RPMI7951 (cell line): ENCODE measurements at places on chromosomes 1 and 21. TPM values are rescaled to one million over a fixed set of nuclear protein-coding genes. Genes with fewer than 3 reads are reported as not detected.

The KCNA3 gene
- under 0.01 and 0.10 TPM in 2 replicates for total RNA-seq

The MNDA gene
- not detected in 2 replicates for total RNA-seq

The A3GALT2 gene
- not detected in 2 replicates for total RNA-seq

The GJA4 gene
- total RNA-seq, result not detected in 2 replicates

The RBM11 gene
- total RNA-seq, result not detected in 2 replicates

The KIF14 gene
- 25.4 and 28.0 TPM in 2 replicates for total RNA-seq

The NUCKS1 gene
- 154 and 176 TPM in 2 replicates for total RNA-seq

The AJAP1 gene
- total RNA-seq, result 2.2 TPM in 2 replicates

The CYYR1 gene
- not detected in 2 replicates for total RNA-seq

The CCDC28B gene
- 29.1 and 37.4 TPM in 2 replicates for total RNA-seq

The SMG5 gene
- 48.4 and 54.3 TPM in 2 replicates for total RNA-seq

The SPRR2E gene
- not detected in 2 replicates for total RNA-seq

DNA sequence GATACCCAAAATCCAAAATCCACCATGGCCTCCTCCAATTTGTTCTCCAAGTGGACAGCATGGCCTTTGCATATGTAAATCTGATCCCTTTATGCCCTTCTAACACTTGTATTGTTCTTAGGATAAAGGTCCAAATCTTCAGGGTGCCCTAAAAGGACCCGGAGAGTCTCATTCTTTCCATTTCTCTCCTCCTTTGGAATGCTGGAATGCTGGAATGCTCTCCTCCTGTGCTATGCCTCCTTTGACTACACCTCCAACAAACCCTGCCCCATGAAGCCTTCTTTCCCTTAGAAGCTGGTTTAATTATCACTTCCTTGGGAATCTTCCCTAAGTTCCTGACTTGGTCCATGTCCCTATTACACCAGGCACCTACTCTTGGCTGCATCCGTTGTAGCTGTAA is 484.8 kb upstream of the RUNX1 start:
- no peak for DNase-seq

GRCh38 chr1:35660581-35661473 is 19.5 kb upstream of the PSMB2 start:
- DNase-seq, result peak; percentile 63

DNA sequence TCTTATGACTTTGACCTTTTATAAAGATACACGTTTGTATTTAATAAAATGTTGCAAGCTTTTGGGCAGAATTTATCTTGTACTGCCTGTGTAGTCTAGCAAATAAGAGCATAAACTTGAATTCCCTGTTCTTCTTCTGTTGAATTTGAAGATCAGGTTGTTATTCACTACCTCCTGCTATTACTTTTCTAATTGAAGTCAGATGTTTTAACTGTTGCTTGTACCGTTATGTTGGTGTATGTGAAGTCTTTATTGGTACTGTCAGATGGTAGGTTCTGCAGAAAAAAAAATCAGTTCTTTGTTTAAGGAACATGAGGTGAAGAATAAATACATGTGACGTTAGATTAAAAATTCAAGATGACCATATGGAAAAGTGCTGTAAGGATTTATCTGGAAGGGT is 69.1 kb downstream of the DYRK1A start:
- DNase-seq, result no peak

GRCh38 chr1:179311149-179311700 is 17.6 kb downstream of the SOAT1 start:
- DNase-seq, result no peak

GRCh38 chr21:16422702-16423101 is 692.9 kb downstream of the USP25 start:
- DNase-seq, result no peak

DNA sequence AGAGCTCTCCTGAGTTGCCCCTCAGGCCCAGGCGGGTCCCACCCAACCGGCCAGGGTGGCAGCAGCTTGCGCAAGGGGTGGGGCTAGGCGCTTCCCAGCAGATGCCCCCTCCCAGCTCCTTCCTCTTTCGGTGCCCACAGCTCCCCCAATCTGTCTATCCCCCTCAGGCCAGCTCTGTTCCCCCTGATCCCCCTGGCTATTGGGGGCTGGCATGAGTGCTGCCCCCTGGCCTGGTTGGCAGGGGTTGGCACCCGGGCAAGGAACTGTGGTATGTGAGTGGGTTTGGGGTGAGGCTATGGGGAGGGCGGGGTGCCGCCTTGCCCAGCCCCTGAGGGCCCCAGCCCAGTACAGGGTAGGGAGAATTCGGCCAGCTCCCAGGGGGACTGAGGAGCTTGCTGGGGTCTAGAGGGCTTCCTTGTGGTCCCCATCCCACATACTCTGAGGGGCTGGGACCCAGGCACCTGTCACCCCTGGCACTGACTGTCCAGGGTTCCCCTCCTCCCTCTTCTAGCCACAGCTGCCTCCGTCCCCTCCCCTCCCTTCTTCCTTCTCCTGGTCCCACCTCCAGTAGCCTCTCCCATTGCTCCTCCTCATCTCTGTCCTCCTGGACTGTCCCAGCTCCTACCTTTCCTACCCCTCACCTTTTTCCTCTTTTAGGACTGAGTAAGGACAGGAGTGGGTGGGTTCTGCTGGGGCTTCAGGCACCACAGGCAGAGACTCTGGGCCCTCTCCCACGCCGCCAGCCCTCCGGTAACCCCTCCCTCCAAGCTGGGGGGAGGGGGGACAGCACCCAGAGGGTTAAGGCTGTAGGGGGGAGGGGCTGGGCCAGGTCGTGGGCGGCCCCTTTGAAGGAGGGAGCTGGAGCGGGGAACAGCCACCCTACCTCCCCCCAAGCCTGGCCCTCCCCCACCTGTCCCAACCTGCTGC is 5.7 kb downstream of the ZBTB7B start:
- DNase-seq, result no peak

GRCh38 chr1:90721210-90722194 is 4.4 kb upstream of the BARHL2 start:
- DNase-seq, result peak; percentile 57

DNA sequence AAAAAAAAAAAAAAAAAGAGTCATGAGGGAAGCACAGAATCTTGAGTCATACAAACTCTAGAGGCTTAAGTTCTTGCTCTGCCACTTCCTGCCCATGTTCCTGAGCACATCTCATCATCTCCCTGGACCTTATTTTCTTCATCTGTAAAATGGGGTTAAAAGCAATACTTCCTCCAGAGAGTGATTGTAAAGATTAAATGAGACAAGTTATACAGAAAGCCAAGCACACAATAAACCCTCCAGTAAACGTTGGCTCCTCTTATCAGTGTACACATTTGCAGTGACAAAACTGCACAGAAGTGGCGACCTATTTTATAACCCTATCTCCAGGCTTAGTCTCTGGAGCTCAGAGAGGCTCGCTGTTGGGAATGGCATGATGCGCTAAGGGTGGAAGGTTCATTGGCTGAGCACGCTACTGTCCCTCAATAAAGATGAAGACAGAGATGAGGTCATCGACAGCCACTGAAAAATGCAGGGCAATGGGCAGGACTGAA is 82.1 kb downstream of the RRAGC start:
- no peak for DNase-seq

GRCh38 chr1:234724516-234725176 is 114.7 kb upstream of the IRF2BP2 start:
- no peak for DNase-seq

DNA sequence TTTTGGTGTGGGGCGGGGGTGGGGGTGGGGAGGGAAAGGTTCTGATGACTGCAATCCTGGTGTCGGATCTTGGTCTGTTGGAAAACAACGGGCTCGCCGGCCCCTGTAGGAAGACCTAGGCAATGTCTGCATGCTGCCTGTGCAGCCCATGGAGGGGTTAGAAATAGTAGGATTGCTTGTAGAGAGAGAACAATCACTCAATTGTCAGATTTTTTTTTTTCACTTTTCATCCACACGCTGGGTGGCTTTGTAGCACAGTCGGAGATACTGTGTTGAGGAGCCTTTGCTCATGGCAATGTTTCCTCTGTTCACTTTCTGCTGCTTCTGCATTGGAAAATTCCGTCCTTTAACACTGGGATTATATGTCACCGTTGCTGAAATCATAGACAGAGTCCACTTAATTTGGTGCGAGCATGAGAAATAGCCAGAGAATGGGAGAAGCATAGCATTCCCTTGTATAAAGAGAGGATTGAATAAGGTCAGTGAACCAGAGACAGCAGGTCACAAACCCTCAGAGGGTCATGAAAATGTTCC is 107.5 kb downstream of the MRPS6 start:
- peak; percentile 40 for DNase-seq

DNA sequence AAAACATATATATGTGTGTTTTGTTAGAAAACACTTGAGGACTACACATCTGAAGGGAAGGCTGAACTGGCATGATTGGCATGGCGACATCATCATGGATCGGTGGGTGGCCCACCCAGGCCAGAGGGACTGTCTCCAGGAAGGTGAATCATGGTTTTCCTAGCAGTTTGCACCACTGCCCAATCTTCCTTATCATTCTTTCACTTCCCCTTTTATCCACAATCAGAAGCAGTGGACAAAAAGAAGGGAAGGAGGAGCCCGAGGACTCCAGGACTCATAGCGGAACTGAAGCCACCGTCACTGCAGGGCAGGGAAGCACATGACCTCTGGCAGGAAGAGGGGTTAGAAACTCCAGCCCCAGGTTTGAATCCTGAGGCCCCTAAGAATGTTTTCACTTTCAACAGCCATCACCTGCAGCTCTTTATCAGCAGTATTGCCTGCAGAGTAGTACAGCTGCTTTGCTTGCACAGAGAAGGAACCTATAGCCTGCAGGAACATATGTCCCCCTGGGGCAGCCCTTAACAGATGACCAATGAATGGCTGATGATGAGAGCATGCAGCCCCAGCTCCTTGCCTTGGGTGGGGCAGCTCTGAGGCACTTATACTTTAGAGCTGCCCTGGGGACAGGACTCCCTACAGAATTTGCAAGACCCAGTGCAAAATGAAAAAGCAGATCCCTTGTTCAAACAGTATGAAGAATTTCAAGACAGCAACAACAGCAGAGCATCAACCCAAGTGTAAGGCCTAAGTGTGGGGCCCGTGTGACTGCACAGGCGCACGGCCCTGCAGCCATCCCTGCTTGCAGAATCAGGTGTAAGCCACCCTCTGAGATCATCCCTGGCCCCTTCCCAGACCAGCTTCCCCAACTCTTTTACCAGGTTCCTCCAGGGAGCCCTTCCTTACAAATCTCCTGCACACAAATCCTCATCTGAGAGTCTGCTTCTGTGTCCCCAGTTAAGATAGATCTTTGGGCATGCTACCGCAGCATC is 241.8 kb upstream of the IRF2BP2 start:
- peak; percentile 79 for DNase-seq

DNA sequence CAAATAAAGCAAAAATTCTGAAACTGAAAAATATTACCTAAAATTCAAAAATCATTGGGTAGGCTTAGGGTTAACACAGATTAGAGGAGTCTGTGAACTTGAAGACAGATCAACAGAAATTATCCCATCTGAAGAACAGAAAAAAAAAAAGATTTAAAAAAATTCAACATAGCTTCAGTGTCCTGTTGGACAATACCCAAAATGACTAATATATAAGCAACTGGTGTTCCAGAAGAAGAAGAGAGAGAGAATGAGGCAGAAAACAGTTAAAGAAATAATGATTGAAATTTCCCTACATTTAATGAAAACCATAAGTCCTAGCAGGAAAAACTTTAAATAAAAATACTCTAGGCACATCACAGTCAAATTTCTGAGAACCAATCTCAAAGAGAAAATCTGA is 31.5 kb downstream of the TMCO1 start:
- DNase-seq, result peak; percentile 2

- DNase-seq, result no peak
Observed at GRCh38 chr21:42543106-42543847, 29.6 kb downstream of the SLC37A1 start.

GRCh38 chr1:98704474-98704873 is 43.0 kb downstream of the SNX7 start:
- peak; percentile 51 for DNase-seq

- no peak for DNase-seq
Observed at GRCh38 chr1:111209622-111210021, 9.2 kb upstream of the DENND2D start.

DNA sequence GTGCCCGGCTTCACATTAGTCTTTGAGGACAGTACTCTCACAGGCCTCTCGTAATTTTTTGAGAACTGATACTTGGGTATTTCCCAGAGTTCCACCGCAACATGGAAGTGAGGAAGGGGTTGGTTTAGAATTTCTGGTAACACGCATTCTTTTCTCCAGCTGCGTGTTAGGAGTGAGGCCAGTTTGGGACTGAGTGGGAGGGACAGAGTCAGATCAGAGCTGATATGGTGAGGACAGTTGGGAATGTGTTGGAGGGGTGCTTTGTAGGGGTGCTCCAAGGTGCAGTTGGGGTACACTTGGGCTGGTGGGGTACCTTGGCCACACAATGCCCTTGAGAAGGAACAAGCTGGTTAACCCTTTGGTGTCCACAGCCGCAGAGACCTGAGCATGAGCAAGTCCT is 6.7 kb downstream of the FBXO6 start:
- no peak for DNase-seq

DNA sequence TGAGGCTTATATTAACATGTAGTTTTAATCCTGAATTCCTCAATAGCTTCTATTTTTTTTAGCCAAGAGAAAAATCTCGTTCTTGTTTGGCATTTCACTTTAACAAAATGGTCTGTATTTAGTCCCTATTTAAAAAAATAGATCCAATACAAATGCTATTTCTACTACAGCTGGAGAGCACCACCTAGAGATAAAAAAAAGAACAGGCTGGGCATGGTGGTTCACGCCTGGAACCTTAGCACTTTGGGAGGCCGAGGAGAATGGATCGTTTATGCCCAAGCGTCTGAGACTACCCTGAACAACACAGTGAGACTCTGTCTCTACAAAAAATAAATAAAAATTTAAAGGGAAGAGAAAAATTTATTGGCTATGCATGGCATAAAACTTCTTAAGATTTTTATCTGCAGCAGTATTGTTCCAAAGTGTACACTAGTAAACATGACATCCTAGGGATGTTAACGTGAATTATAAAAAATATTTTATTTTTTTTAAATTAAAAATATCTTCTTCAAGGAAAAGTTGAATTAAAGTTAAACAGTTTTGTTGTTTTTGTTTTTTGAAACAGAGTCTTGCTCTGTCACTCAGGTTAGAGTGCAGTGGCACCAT is 4.4 kb downstream of the ST7L start:
- DNase-seq, result peak; percentile 51

DNA sequence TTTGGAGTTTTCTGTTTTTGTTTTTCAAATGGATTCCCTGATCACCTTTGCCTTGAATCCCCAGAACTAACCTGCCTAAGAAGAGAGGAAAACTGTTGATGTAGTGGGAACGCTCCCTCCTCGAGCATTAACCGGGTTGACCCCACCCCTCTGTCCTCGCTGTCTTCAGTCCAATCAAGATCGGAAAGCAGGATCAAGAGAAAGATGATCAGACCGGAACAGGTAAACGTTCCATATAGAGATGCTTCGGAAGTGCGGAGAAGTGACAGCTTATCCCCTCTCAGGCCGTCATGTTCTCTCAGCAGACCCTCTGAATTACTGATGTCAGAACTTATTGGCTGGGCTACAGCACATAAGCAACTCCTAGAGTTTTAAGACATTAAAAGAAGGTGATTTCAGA is 800 bp upstream of the FAM163A start:
- no peak for DNase-seq

GRCh38 chr1:217462666-217463065 is 168.2 kb downstream of the GPATCH2 start:
- no peak for DNase-seq

- DNase-seq, result no peak
Observed at GRCh38 chr1:3502641-3503524, 48.4 kb downstream of the ARHGEF16 start.
